Activated T-helper 2 cell treated with anti-CD3 and anti-CD28 coated beads, Interferon-gamma antibody, Interleukin-2, Interleukin-4, amounts not matched to agents 10 μg/mL and 5 μg/mL and 100 μg/mL, durations not matched to agents 14 hours and 24 hours and 36 hours (primary cell): ENCODE measurements at places on chromosomes 5 and 9. TPM values are rescaled to one million over a fixed set of nuclear protein-coding genes. Genes with fewer than 3 reads are reported as not detected.

GRCh38 chr5:124234022-124234769 lies 512.2 kb downstream of the ZNF608 start:
- H3K4me1 ChIP-seq = no peaks in the 10 kb centered on the region
- no peaks in the 10 kb centered on the region for H3K36me3 ChIP-seq
- H3K4me3 ChIP-seq = no peak overlapping the region
- no peak overlapping the region for H3K27ac ChIP-seq
- no peak for DNase-seq

The ZNF608 gene
- total RNA-seq = not detected in 2 replicates

GRCh38 chr9:6109986-6110385 lies 94.6 kb upstream of the RANBP6 start:
- H3K36me3 ChIP-seq = no peaks in the 10 kb centered on the region
- peaks cover 7% of the 10 kb centered on the region for H3K4me1 ChIP-seq
- no peak for DNase-seq

The PPIC gene
- not detected in 2 replicates for total RNA-seq

- no peak overlapping the region for H3K4me3 ChIP-seq
- no peak overlapping the region for H3K27ac ChIP-seq
- DNase-seq = no peak
Observed at GRCh38 chr5:138844812-138845513, 30.2 kb downstream of the LRRTM2 start.
